ENCODE measurements at places on chromosomes 7 and 10.

GRCh38 chr10:122878799-122879338 is 512 bp downstream of the FAM24B start:
- DNase-seq, result no peak

GRCh38 chr10:43749145-43749576 is 100.5 kb upstream of the ZNF32 start:
- no peak for DNase-seq

GRCh38 chr10:79203833-79204232 is 135.1 kb downstream of the ZMIZ1 start:
- DNase-seq, result no peak

GRCh38 chr7:7257899-7258692 is 75.8 kb downstream of the C1GALT1 start:
- DNase-seq, result no peak

- no peak for DNase-seq
Observed at GRCh38 chr7:93902777-93903423, 3.5 kb upstream of the GNGT1 start.

DNA sequence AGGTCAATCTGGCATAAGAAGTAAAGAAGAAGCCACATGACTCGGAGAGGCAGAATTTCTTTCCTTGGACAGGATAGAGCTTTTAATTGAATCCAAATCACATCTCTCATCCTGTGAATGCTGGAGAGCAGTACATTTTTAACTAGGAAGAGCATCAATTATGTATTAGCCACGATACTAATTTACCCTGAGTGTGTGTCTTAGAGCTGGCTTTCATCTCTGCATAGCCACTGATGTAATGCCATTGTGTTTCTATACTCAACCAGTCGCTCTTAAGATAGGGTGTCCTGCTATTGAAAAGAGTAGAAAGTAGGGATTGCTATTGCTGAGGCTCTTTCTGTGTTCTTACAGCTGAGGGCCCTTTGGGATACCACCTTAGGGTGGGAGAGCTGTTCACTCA is 280.3 kb downstream of the AUTS2 start:
- no peak for DNase-seq

DNA sequence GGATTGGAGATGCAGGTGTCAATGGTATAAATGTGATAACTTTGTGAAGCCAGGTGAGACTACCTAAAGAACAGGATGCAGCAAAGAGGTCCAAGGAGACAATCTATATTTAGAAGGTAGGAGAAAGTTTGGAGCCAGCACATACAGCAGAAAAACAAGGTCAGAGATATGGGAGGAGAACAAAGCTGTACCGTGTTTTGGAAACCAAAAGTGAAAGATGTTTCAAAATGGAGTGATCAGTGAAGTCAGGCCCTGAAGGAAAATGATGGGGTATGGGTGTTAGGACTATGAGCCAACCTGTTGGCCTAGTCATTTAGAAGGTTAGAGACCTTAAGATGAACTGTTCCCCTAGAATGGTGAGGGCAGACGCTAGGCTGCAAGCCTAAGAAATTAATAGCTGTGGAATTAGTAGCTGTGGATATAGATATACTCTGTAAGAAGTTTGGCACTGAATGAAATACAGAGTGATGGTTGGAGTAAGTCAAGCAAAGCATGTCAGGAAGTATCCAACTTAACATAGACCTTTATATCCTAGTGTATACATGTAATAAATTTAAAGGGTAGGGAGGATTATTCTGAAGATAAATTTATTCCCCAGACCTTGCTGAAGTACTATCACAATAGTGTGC is 149.8 kb upstream of the WNT16 start:
- no peak for DNase-seq

DNA sequence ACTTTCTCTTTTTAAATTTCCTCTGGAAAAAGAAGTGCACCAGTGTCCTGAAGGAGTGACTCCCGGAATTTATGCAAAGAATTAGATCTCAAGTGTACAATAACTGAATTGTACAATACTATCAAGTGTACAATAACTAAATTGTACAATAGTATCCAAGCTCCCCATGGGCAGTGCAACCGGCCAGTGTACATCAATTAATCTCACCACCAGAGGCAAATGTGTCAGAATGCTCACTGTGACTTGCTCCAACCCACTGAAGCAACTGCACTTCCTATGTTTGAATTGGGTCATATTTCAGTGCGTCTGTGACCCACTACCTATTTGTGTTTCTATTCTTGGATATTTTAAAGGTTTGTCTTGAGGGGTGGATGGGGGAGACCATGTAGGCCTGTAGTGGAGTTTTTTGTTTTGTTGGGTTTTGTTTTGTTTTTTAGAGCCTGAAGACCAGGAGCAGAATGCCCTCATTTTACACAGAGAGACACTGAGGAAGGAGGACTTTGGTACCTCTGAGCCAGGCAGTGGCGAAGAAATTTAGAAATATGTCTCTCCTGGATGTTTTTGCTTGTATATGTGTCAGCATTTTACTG is 78.5 kb upstream of the CTTNBP2 start:
- DNase-seq, result no peak

GRCh38 chr7:135753616-135754413 is 5.2 kb upstream of the FAM180A start:
- DNase-seq, result no peak

GRCh38 chr7:159116581-159117339 is 27.9 kb downstream of the VIPR2 start:
- no peak for DNase-seq

DNA sequence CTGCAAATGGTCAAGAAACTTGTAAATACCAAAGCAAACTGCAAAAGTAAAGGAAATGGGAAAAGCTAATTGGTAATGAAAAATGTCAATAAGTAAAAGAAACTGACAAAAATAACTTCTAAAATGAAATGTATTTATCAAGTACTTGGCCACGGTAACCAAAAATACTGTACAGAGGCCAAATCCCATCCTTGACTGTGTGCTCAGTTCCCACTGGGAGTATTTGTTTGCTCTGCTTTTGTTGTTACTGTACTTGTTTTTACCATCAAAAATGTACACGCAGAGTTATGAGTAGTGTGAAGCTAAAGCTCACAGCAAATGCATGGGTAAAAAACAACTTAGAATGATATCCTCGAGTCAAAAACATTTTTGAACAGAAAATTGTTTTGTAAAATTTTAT is 31.1 kb downstream of the ENKUR start:
- no peak for DNase-seq

DNA sequence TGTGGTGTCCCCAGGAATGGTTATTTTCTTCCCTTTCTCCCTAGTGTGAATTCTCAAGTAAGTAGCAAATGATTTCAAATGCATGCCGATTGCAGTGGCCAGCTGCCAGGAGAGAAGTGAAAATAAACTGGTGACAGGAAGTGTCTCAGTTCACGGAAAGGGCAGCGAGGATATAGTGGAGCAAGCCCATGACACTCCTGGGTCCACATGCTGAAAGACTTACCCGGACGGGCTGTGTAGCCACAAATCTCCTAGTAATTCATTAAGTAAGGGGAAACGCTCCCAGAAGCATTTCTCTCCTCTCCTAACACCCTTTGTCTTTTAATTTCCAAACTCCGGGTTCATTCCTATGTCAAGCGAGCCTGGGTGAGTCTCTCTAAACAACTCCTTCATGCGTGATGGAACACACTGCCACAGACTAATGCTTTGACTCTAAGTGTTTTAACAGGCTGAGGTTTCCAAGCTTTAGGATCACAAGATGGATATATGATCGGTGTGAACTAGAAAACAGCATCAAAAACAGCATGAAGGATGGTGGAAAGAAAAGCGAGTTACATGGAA is 125.6 kb downstream of the CYP26A1 start:
- DNase-seq, result no peak

DNA sequence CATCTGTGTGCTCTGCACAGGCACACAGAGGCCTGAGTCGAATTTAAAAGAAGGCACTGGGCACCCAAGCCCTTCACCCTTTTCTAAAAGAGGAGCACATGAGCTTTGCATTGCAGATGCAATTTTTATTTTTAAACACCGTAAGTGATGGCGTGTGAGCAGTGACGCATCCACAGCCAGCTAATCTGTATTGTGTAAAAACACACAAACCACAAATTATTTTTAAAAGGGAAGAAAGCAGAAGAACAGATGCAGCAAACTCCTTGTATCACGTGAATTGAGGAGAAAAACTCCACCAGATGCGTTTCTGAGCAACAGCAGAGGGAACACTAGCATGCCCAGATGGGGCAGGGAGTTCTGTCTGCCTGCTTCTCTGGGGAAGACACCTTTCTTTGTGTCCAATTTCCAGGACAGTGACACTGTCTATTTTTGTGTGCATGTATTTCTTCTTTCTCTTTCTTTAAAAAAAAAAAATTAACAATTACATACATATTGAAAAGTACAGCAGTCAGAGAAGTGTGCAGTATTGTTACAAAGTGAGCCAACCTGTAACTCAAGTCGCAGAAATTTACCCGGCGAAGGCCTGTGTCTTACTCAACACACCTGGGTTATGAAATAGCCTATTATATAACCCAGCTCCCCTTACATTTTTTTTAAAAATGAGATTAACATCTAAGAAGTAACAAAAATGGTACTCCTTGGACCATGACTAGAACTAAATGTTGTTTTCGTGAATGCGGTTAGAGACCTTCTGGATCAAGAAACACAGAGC is 39.2 kb downstream of the EEPD1 start:
- DNase-seq, result no peak

GRCh38 chr7:120169996-120170783 is 102.8 kb upstream of the KCND2 start:
- no peak for DNase-seq

GRCh38 chr7:69018200-69018599 is 580.1 kb upstream of the AUTS2 start:
- no peak for DNase-seq

- DNase-seq, result no peak
Observed at GRCh38 chr7:131346885-131347592, 19.4 kb downstream of the MKLN1 start.

DNA sequence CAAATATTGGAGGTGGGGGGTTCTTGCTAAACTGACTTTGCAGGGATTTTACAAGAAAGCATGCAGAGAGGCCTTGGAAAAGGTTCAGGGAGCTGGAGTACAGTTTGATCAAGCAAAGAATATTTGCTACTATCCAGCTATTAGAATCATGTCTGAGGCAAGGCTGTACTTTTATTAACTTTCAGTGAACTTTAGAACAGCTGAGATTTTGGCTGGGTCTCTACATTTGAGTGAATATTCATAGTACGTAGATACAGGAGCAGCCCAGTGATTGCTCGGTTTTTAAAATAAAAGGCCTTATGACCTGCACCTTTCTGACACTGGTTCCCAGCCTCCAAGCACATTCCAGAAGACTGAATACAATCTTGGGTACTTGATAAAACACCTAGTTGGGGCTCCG is 496.8 kb upstream of the AKR1E2 start:
- no peak for DNase-seq

DNA sequence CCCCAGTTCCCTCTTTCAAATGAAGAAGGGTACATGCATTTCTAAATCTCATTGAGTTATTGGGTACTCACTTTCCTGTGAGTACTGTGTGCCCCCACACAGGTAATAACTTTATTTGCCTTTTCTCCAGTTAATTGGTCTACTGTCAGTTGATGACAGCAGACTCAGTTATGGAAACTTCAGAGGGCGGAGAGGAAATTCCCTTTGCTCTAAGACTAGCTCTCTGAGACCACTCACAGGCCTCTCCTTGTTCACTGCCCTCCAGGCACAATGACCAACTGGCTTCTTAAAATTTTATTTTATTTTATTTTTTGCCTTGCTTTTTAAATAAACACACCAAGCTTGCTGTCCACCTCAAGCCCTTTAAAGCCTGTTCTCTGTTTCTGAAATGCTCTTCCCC is 235.8 kb upstream of the AOAH start:
- DNase-seq, result no peak

- no peak for DNase-seq
Observed at GRCh38 chr10:58305821-58306220, 29.0 kb upstream of the UBE2D1 start.

DNA sequence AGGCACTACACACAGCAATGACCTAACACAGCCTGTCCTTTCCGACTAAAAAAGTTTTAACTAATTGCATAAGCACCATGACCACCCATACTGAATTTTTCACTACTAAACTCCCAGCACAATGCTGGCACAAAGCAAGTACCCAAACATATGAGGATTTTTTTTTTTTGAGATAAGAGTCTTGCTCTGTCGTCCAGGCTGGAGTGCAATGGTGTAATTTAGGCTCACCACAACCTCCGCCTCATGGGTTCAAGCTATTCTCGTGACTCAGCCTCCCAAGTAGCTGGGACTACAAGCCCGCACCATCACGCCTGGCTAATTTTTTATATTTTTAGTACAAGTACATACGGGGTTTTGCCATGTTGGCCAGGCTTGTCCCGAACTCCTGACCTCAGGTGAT is 5.1 kb downstream of the UBE2H start:
- DNase-seq, result no peak

- DNase-seq, result no peak
Observed at GRCh38 chr7:494259-494687, 25.4 kb downstream of the PDGFA start.

GRCh38 chr10:1739751-1740150 is 2.4 kb upstream of the ADARB2 start:
- no peak for DNase-seq

- no peak for DNase-seq
Observed at GRCh38 chr10:19809481-19809880, 6.8 kb upstream of the PLXDC2 start.

- no peak for DNase-seq
Observed at GRCh38 chr7:52184006-52184703, 851.3 kb upstream of the POM121L12 start.

- no peak for DNase-seq
Observed at GRCh38 chr10:91032611-91033206, 111.8 kb upstream of the ANKRD1 start.

DNA sequence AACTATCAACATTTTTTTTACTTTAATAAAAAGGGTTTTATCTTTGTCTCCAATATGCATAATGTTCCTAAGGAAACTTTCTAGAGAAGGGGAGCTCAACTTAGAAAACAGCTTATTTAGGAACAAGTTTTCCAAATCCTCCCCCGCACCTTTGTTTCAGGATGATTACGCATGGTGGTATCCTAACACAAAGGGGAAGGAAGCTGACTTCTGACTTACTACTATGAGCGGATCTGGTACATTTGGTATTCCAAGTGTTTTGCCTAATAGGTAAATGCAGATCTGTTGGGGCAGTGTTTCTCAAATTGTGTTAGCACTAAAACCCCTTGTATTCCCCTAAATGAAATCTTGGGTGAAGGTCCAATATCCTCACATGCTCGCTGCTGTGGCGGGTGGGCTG is 229.3 kb upstream of the KLF14 start:
- no peak for DNase-seq

DNA sequence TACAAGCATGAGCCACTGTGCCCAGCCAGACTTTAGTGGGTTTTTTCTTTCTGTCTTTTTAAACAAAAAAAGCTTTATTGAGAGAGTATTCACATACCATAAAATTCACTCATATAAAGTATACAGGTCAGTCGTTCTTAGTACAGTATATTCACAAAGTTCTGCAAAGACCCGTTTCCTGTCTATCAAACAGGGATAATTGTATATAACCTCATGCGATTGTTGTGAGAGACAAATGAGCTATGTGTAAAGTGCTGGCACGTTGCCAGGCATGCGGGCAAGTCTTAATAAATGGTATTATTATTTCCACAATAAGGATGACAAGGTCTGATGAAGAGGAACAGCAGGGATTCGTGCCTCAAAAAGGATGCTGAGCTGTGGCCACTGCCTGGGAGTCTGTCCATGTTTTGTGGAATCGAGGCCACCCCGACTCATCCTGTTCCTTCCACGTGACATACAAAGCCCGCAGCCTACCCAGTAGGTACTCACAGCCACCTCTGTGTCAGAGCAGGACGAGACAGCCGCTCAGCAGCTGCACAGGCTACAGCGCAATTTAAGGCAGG is 51.6 kb downstream of the SMKR1 start:
- DNase-seq, result no peak

All from stimulated activated CD8-positive, alpha-beta memory T cell treated with anti-CD3 and anti-CD28 coated beads, Interleukin-15, amount 100 ng/mL, for 24 hours (primary cell).